ENCODE measurements at places on chromosomes 2 and 18. TPM values are rescaled to one million over a fixed set of nuclear protein-coding genes. Genes with fewer than 3 reads are reported as not detected.

GKN1 gene
- not detected for total RNA-seq

CDH19 gene
- not detected for total RNA-seq

SLC5A7 gene
- not detected for total RNA-seq

IGFBP5 gene
- not detected for total RNA-seq

REEP1 gene
- total RNA-seq, result 0.53 TPM

RBM44 gene
- 0.44 TPM for total RNA-seq

PROKR1 gene
- not detected for total RNA-seq

ZNF2 gene
- total RNA-seq, result 4.2 TPM

TMEM198 gene
- total RNA-seq, result not detected

LYPD6 gene
- total RNA-seq, result 3.1 TPM

PCGF1 gene
- 17.4 TPM for total RNA-seq

RBKS gene
- total RNA-seq, result 0.74 TPM

FAM124B gene
- total RNA-seq, result 82.0 TPM

SLC19A3 gene
- total RNA-seq, result not detected

KCTD1 gene
- 13.3 TPM for total RNA-seq

INPP1 gene
- total RNA-seq, result 36.8 TPM

LOXHD1 gene
- total RNA-seq, result not detected

MC2R gene
- total RNA-seq, result not detected

DIPK1C gene
- not detected for total RNA-seq

SAG gene
- not detected for total RNA-seq

OR6B3 gene
- total RNA-seq, result not detected

CTDP1 gene
- 27.6 TPM for total RNA-seq

PRSS56 gene
- not detected for total RNA-seq

TTR gene
- total RNA-seq, result not detected

ANO7 gene
- 2.8 TPM for total RNA-seq

C2orf81 gene
- total RNA-seq, result 0.71 TPM

TRIM43 gene
- total RNA-seq, result not detected

KLHL41 gene
- total RNA-seq, result 0.21 TPM

CNDP1 gene
- not detected for total RNA-seq

LYG2 gene
- not detected for total RNA-seq

MSTN gene
- not detected for total RNA-seq

NCKAP5 gene
- 3.0 TPM for total RNA-seq

FBLN7 gene
- 2.1 TPM for total RNA-seq

PRLH gene
- not detected for total RNA-seq

All from endothelial cell of umbilical vein (primary cell).